ENCODE measurements at places on chromosomes 2 and 18.

GRCh38 chr18:12293831-12294230 is 14.2 kb upstream of the TUBB6 start:
- no peak for DNase-seq

DNA sequence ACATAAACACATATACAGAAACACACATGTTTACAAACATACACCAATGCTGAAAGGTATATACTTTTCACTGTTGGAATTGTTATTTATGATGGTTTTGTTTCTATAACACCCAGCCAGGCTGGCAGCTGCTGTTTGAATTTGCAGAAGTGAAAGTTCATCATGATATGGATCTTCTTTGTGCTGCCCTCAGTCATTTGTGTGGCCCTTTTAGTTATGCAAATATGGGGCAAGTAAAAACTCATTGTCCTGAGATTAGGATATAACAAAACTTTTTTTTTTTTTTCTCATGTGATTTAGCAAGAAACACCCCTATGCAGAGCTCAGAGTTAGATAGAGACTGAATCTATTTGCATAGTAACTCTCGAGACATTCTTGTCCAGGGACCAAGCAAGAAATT is 714.1 kb downstream of the KCNJ3 start:
- no peak for DNase-seq

DNA sequence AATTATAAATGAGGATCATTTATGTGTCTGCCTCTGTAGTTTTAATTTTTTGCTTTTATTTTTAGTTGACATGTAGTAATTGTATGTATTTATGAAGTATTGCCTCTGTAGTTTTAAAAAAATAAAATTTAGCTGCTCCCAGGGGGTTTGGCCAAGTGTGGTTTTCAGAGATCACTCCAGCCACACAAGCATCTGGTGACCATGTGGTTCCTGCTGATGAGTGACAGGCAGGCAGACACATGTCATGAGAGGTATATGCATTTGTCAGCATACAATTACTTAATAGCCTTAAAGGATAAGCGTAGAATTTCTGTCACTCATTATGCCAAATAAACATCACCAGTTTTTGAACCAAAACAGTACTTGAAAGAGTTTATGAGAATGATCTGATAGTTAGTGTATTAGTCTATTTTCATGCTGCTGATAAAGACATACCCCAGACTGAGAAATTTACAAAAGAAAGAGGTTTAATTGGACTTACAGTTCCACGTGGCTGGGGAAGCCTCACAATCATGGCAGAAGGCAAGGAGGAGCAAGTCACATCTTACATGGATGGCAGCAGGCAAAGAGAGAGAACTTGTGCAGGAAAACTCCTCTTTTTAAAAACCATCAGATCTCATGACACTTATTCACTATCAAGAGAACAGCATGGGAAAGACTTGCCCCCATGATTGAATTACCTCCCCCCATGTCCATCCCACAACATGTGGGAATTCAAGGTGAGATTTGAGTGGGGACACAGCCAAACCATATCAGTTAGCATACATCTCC is 29.6 kb downstream of the MREG start:
- no peak for DNase-seq

GRCh38 chr2:46181789-46182530 is 115.2 kb upstream of the EPAS1 start:
- DNase-seq = no peak

DNA sequence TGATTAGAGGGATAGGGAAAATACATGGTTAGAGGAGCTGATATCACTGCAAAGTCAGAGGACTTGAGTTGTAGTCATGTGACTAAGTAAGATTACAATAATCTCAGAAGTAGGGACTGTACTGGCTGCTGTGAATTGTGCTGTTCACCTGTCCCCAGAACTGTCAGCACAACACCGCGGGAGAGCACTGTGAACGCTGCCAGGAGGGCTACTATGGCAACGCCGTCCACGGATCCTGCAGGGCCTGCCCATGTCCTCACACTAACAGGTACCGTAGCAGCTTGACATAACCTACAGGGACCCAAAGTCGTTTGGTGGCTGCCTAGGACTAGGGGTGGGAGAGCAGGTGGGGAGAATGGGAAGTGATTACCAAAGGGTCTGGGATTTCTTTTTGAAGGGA is 132.8 kb upstream of the TTC39C start:
- no peak for DNase-seq

DNA sequence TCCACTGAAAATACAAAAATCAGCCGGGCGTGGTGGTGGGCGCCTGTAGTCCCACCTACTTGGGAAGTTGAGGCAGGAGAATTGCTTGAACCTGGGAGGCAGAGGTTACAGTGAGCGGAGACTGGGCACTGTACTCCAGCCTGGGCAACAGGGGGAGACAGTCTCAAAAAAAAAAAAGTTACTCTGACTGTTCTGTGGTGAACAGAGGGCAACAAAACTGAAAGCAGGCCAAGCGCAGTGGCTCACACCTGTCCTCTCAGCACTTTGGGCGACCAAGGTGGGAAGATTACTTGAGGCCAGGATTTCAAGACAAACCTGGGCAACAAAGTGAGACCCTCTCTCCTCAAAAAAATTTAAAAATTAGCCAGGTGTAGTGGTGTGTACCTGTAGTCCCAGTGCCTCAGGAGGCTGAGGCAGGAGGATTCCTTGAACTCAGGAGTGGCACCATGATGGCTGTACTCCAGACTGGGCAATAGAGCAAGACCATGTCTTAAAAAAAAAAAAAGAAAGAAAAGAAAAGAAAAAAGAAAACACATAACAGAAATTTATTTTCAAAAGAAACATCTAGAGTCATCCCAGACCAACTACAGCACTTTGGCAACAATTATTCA is 13.6 kb upstream of the RTN4 start:
- DNase-seq = no peak

DNA sequence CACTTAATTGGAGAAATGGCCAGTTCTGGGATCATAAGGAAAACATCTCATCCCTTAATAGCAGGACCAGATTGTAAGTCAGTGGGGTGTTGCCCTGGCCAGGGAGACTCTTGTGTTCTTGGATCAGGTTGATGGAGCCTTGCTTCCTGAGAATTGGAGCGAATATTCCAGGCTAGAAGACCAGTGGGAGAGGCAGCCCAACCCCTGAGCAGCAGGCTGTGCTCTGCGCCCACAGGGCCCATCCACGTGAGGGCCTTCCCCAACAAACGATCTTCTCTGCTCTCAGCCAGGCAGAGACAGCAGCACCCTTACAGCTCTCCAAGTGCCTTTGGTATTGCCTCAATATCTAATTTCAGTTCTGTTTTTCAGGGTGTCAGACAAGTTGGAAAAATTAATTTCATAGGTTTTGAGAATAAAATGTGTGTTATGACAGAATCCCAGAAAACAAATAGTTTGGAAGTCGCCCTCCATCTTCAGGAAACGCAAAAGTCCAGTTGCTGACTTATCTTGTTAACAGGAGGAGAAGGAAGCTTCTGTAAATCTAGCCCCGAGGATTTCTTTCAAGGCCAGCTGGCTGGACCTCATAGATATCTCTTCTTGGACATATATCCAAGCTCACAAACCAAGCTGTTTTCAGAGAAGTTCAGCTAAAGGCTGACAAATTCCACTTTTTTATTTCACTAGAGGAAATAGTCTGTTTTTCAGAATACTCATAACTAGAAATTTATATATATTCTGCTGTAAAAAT is 105.5 kb downstream of the COPS8 start:
- DNase-seq = no peak

DNA sequence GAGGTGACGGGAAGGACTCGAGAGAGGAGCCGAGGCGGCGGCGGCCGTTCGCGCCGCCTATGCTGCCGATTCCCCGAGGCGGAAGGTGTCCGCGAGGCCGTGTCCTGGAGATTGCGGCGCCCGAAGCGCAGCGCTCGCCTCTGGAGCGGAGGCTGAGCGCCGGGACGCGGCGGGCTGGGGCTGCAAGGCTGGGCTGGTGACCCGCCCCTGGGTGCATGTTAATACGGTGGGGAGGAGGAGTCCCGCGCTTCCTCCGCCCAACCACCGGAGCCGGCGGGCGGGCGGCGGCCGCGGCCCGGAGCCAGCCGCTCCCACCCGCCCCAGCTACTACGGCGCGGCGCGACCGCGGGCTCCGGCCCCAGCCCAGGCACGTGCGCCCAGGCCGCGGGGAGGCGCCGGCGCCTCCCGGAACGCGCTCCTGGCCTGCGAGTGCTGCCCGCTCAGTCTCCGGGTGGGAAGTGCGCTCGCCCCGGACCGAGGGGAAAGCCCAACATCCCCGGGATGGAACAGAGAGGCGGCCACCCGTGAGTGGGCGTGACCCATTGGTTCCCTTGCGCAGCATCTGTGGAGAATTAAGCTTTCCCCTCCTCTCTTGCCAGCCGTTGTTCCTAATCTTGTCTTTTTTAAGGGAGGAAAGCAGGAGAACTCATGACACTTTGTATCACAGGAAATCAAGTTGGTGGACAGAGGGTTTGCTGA is at the start of gene DLGAP1:
DLGAP1 (minus strand) TSS at position 195 of the 699 bp plus-strand sequence.
- DNase-seq = no peak

DNA sequence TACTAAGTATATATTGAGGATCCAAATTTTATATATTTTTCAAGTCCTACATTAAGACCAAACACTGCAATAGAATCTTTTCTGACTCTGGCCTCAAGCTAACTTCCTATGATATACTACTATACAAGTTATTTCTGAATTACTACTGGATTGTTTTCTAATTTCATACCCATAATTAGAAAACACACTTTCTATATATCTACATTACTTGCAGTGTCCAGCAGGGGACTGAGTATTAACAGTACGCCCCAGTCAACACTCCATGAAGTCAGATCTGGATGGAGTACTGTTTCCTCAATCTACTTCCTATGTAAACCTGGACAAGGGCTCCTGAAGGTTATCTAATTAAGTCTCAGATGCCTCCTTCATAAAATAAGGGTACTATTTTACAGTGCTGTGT is 26.5 kb downstream of the RMP24 start:
- DNase-seq = no peak

DNA sequence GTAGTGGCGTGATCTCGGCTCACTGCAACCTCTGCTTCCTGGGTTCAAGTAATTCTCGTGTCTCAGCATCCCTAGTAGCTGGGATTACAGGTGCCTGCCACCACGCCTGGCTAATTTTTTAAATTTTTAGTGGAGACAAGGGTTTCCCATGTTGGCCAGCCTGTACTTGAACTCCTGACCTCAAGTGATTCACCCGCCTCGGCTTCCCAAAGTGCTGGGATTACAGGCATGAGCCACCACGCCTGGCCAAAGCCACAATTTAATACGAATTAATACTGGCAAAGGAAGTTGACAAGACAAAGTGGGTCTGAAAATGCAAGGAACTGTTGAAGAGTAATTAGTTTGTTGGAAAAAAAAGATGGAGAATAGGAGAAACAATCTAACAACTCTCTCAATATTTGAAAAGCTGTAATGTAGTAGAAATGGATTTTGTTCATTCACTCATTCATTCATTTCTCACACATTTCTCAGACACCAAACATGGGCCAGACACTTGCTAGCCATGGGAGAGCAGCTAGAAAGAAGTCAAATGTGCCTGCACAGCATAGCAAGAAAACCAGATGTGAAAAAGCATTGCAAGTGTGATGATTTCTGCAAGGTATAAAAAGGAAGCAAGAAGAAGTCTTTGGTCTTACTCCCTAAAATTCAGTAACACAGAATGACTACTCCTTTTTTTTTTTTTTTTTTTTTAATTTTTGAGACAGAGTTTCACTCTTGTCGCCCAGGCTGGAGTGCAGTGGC is 39.4 kb upstream of the ATL2 start:
- DNase-seq = no peak

DNA sequence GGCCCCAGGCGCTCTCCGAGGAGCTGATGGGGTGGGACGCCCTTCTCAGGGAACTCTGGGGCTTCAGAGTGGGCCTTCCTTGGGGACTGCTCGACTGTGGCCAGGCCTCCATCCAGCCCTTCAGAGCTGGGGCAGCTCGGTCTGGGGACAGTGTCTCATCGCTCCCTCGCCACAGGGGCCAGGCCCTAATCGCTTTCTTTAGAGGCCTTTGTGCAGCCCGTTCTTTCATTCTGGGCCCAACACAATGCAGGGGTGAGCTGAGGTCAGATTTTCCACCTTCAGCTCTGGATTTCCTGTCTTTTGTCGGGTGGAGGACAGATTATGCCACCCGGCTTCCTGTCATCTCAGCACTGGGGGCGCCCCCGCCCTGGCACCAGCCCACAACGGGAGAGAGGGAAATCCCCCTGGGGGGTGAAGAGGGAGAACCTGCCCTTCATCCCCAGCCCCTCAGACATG is 25.2 kb downstream of the MYCN start:
- DNase-seq = no peak

GRCh38 chr2:196594158-196594557 is 45.4 kb upstream of the CCDC150 start:
- no peak for DNase-seq

DNA sequence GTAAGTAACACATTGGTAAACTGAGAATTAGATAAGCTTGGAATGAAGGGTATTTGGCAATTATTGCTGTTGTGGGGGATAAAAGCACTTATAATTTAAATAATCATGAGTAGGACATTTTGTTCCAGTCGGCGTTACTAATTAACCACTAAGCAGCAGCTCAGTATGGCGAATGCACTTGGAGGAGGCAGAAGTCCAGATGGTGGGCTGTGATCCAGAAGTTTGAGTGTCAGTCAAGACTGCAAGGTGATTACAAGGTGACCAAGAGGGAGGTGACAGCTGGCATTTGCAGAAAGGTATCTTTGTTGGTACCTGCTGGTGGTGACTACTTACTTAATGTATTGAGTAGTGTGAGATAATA is 643.6 kb upstream of the FAM98A start:
- no peak for DNase-seq

- no peak for DNase-seq
These were observed 255.3 kb upstream of the SIX2 start for GRCh38 chr2:45264227-45265225.

- DNase-seq = no peak
These were observed 698.1 kb upstream of the NXPH2 start for GRCh38 chr2:139478165-139478914.

DNA sequence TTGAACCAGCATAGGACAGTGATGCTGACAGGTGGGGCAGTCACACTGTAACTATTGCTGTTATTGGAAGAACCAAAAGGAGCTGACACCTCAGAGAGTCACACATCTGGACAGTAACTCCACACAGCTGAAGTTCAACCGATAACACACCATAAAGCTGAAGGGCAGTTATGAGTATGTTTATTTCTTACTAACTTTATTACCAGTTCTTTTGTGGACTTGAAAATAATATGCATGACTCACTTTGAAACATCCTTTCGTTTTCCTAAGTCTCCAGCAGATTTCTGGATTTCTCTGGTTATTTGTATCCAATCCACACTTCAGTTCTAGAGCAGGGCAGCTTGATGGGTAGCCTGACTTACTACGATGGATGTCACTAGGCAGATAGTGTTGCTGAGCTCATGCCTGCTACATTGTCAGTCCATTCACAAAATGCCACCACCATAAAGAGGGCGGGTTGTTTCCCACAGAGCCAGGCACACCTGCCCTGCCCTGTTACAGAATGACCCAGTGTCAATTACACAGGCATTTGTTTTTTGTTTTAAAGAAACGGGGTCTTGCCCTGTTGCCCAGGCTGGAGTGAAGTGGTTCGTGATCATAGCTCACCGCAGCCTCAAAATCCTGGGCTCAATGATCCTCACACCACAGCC is 8.4 kb upstream of the AGBL5 start:
- DNase-seq = no peak

GRCh38 chr18:42004653-42005052 is 49.6 kb downstream of the PIK3C3 start:
- no peak for DNase-seq
